ENCODE measurements at places on chromosomes 1 and 21.

- DNase-seq = no peak
These were observed 97.8 kb upstream of the HNRNPU start for GRCh38 chr1:244962130-244962529.

- no peak for DNase-seq
These were observed 546 bp downstream of the POU2F1 start for GRCh38 chr1:167221126-167221737.

DNA sequence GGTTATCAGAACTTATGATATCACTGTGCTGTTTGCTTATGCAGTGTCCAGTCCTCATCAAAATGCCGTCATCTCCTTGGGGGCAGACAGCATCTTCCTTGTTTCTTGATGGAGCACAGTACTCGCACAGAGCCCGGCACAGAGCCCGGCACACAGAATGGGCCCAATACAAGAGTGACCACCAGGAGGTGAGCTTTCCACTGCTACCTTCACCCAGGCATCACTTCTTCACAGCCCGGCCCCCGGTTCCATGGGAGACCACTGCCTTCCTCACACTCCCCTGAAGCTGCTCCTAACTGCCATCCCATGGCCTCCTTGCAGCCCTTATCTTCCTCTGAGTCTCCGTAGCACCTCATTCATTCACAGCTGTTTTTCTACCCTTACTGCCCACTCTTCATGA is 94.0 kb downstream of the TNR start:
- no peak for DNase-seq

GRCh38 chr1:228691926-228692325 is 43.4 kb upstream of the RHOU start:
- no peak for DNase-seq

DNA sequence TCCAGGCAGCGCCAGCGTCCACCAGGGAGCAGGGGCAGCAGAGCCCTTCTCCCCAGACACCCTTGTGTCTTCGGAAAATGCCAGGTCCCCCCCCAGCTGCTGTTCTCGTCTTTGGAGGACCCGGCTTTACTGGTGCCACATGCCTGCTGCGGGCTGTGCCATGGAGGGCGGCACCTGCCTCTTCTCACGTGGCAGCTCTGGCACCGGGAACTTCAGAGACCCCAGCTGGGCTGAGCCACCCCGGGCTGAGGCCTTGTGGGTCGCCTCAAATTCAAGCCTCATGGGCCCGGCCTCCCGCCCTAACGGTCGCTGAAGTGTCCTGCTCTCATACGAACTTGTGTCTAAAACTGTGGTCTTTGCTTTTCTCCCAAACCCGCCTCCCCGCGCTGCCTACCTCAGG is 27.0 kb upstream of the C1orf159 start:
- DNase-seq = no peak

- DNase-seq = no peak
These were observed 25.6 kb downstream of the XCL2 start for GRCh38 chr1:168518201-168518689.

- DNase-seq = no peak
These were observed 27.8 kb upstream of the RAP1GAP start for GRCh38 chr1:21696931-21697330.

Measured in stimulated activated CD4-positive, alpha-beta T cell treated with anti-CD3 and anti-CD28 coated beads, Interleukin-12 subunit alpha, Interleukin-12 subunit beta, amount 100 ng/mL, for 24 hours (primary cell).